NCI-H1436 (cell line): ENCODE measurements at places on chromosomes 12 and 14.

- DNase-seq, result no peak
These were observed 26.0 kb downstream of the XRCC3 start for GRCh38 chr14:103688906-103689902.

DNA sequence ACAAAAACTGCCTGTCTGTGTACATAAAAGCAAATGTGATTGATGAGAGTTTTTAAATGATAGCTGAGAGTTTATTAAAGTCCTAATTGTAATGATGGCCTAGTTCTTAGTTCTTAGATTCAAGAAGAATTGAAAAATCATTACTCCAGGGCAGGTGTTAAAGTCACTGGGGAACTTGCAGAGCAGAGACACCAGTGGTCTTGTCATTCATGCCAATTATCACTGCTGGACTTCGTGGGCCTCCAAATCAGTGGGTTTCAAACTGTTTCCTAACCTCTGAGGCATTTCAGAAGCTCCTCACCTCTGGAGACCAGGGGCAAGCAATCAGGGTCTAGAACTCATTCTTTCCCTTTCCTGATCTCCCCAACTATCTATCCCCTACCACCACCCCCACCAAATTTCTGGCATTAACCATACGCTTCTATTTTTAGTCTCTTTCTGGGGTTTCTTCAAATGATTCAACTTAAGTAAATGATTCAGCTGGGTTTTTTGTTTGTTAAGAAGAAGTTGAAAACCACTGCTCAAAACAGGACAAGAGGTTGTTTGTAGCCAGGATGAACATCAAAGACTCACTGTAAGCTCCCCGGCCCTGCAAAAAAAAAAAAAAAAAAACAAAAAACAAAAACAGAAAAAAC, 80.1 kb downstream of the CEP83 start:
- DNase-seq, result no peak

DNA sequence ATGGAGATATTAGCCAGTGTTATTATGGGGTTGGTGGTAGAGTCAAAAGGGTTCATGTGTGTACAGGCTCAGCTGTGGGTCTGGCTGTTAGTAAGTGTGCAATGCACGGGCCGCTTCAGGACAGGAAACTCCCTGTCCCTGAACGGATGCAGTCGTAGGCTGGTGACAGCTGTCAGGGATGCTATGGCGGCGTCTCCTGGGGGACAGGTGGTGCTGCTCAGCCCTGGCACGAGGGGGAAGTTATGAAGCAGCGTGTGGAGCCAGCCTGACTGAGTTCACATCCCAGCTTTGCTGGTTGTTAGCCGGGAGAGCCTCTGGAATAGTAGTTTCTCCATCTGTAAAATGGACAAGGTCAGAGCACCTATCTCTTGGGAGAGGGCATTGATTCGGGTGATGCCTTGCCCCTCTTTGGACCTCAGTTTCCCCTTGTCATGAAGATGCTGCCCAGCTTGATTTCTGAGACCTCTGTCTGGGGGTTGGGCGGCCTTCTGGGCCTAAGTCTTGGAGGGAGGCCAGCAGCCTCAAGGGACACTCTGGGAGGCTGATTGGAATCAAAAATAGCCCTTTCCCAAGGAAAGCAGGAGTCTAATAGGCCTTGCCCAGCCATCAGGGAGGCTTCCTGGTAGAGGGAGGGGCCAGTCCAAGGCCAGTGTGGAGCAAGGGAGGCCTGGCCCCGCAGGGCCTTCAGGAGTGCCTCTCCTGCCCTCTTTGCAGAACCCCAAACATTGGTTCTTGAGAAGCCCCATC, 7.1 kb downstream of the ASB2 start:
- DNase-seq, result no peak

DNA sequence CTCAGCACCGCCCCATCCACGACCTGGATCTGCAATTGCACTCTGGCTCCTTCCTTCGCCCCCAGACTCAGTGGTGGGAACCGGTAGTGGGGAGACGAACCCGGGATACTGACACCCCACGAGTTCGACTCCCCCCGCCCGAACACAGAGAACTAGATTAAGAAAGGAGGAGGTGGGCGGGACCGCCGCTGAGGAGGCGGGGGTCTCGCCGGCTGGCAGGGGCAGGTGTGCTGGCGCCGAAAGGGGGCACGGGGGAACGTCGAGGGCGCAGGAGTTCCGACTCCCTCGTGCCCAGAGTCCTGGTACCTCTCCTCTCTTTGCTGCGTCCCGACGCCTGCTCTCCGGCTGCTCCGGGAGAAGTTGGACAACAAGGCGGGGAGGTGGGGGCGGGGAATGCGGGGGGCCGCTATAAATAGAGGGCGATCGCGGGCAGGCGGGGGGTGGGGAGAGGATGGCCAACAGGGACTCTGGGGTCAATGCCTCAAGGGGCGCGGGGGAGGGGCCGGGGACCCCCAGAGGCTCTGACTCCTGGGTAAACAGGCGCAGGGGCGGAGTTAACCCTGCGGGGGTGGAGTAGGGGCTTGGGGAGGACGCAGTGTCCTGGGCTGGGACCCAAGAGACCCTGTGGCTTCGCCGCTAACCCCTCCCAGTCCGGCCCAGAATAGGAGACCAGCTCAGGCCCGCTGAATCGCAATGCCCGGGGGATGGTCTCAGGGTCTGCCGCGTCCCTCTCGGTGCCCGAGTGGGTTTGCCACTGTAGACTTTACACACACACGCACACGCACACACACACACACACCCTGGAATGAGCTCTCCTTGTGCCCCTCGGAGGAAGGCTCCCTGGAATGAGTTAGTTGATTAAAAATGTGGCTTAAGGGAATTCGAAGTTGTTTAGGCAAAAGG, 761 bp upstream of the NDRG2 start:
- no peak for DNase-seq
